ENCODE measurements at places on chromosomes 16 and 17.

DNA sequence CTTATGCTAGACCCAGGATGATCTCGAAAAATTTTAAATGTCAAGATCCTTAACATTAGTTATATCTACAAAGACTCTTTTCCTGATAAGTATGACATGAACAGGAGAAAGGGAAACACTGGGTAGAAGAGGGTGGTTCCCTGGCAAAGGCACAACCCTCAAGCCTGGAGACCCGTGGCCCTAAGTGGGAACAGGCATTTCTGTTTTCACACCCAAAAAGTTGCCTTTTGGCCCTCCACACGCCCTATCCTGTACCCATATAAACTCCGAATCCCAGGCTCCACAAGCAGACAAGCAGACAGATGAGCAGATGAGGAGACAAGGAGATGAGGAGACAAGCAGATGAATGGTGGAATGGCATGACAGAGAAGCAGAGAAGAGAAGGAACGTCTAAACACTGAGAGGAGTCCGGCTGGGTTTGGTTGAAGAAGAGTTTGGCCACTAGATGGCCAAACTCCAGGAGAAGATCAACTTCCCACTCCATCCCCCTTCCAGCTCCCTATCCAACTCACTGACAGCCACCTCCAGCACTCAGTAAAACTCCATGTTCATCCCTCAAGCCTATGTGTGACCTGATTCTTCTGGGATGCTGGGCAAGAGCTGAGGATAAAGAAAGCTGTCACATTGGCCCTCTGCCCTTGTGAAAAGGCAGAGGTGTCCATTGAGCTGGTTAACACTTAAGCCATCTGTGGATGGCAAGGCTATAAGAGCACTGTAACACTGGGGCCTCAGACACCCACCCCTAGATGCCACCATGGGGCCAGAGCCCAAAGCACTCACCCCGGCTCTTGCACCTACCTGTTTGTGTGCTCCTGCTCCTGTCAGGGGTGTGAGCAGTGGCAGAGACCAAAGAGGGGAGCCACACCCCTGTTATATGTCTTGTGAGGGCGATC, 139.6 kb upstream of the FAM20A start:
- DNase-seq = no peak

- peak; percentile 83 for DNase-seq
Observed at GRCh38 chr16:8863594-8864424, 5.0 kb downstream of the CARHSP1 start.

- DNase-seq = no peak
Observed at GRCh38 chr16:54616610-54617009, 314.1 kb upstream of the IRX5 start.

DNA sequence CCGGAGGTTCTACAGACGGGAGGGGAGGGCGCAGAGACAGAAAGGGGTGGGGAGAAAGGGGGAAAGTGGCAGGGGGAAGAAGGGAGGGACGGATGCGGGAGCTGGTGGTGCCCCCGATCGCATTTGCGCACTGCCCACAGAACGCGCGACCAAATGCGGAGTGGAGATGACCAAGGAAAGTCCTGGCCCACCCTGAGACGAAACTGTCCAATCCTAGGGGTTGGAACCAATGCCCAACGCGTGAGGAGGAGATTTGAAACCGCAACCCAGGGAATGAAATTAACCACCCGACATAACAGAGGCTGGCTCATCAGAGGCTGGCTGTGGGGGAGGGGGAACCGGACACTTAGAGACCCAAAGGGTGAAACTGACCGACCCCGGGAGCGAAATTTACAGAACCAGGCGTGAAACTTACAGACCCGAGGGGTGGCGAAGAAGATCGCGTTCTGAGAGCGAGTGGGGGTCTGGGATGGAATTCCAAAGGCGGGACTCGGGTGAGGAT, 1.4 kb downstream of the HES7 start:
- peak; percentile 30 for DNase-seq

GRCh38 chr16:85785927-85786326, 13.4 kb downstream of the EMC8 start:
- DNase-seq = no peak

- no peak for DNase-seq
Observed at GRCh38 chr17:65374966-65375365, 186.5 kb downstream of the AXIN2 start.

GRCh38 chr16:11170696-11171447, 85.1 kb downstream of the SOCS1 start:
- DNase-seq = no peak

DNA sequence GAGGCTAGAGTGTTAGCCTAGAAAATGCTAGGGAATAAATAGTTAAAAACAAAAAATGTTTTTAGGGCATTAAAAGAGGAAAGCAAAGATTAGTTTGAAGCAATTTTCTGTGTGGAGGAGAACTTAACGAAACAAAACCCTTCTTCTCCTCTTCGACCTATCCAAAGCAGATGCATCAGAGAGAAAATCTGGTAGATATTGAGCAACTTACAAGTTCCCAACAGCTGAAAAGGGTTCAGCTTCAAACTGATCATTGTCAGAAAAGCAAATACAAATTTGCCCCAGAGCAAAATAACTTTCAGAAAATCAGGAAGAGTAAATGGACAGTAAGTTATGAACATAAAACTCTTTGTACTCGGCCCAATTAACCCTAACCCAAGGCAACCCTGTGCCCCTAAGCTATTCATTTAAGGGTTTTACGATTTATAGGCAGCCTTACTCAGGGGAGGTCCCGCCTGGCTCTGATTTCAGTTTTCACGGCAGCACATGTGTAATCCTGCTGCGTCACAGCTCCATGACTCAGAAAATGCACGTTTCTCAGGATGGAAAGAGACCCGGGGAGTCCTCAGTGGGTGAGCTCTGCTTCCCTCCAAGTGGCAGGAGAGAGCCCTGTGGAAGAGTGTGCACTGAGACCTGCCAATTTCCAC, 405.7 kb upstream of the SALL1 start:
- DNase-seq = no peak

GRCh38 chr17:67449845-67450755, 73.0 kb downstream of the PITPNC1 start:
- no peak for DNase-seq

- no peak for DNase-seq
Observed at GRCh38 chr16:75011634-75012307, 12.9 kb downstream of the ZNRF1 start.

DNA sequence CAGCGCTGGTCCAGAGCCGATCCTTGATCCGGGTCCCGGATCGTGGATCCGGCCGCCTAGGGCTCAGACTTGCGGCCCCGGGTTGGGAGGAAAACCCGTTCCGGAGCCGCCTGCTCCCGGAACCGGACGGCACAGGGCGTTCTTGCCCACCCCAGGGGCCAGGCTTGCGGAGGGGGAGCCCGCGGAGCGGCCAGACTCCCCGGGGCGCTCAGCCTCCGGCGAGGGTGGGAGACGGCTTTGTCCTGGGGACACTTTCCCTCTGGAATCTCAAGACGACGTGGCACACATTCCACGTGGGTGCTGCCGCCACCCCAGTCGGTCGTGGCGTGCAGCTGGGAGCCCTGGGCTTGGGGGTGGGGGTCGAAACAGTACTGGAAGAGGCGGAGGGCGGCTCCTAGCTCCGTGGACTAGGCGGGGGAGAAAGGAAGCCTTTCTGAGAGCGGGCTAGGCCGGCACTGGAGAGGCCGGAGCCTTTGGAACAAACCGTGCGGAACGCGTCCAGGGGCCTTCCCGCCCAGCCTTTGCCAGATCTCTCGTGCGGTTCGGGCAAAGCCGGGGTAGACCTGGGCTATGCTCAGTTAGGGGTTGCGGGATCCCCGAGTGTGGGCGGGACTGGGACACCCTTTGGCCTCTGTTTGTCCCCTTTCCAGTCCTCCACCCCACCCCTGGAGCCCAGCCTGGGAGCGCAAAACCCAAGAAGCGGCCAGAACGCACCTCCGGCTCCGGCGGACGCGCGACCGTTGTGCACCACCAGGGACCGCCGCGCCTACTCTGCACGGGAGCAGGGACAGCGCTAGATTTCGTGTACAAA, 26.5 kb downstream of the SREBF1 start:
- peak; percentile 70 for DNase-seq

DNA sequence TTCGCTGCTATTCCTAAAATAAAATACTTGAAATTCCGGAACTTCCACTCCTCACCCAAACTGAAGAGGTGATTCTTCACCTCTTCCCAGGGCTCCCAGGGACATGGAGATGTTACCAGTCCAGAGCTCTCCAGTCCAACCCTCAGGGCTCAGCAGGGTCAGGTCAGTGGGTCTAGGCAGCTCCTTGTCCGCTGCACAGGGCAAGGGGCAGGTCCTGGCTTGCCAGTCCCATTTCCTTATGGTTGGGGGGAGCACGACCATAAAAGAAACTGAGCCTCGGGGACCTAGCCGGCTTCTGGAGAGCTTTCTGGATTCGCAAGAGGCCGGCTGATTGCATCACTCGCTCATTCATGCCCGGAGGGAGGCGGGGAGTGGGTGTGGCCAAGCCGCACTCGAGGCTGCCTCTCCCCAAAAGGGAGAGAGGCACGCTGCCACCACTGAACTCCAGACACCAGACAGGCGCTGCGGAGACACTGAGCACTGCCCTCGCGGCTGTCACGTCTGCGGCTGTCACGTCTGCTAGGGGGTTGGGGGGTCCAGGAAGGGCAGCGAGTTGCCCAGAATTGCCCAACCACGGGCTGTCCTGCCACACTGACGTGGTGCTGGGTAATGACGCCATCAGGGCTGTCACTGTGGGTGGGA, 15.8 kb downstream of the SLC7A5 start:
- peak; percentile 95 for DNase-seq

DNA sequence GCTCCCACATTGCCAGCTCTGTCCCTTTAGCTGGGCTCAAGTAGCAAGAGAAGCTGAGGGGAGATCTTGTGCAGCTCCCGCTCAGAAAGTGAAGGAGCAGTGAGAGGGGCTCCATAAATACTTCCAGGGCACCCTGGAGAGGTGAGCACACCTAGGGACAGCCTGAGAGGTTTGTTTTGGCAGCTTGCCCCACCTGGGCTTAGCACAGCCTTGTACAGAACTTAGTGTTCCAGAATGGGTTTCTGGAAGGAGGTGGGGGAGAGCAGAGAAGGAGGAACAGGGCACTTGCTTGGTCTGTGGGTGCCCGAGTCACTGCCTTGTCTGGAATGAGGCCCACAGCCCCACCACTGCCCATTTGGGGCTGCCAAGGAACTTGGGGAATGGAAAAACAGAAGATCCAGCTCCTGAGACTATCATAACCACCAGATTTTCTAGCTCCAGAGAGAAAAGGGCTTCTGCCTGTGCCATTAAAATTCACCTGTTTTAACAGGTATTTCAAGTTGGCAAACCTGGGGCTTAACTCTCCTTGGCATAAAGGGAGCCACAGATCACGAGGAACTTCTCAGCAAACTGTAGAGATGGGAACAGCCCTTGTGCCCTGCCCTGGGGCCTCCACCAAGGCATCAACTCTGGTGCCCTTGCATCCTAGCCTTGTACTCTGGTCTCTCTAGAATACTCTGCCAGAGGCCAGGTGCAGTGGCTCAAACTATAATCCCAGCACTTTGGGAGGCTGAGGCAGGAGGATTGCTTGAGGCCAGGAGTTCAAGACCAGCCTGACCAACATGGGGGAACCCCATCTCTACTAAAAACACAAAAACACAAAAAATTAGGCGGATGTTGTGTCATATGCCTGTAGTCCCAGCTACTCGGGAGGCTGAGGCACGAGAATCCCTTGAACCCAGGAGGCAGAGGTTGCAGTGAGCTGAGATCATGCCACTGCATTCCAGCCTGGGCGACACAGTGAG, 1.9 kb downstream of the PRR15L start:
- no peak for DNase-seq

DNA sequence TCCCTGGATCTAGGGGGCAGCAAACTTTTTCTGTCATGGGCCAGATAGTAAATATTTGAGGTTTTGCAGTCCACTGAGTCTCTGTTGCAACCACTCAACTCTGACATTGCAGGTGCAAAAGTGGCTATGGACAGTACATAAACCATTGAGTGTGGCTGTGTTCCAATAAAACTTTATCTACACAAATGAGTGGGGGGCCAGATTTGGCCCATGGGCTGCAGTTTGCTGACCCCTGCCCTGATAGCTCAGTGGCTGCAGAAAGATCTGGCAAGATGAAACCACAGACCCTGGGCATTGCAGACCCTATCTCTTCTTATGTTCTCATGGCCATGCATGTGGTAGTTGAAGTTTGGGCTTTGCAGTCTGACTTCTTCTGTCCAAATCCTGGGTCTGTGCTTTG, 440.5 kb downstream of the SLC39A11 start:
- DNase-seq = no peak

DNA sequence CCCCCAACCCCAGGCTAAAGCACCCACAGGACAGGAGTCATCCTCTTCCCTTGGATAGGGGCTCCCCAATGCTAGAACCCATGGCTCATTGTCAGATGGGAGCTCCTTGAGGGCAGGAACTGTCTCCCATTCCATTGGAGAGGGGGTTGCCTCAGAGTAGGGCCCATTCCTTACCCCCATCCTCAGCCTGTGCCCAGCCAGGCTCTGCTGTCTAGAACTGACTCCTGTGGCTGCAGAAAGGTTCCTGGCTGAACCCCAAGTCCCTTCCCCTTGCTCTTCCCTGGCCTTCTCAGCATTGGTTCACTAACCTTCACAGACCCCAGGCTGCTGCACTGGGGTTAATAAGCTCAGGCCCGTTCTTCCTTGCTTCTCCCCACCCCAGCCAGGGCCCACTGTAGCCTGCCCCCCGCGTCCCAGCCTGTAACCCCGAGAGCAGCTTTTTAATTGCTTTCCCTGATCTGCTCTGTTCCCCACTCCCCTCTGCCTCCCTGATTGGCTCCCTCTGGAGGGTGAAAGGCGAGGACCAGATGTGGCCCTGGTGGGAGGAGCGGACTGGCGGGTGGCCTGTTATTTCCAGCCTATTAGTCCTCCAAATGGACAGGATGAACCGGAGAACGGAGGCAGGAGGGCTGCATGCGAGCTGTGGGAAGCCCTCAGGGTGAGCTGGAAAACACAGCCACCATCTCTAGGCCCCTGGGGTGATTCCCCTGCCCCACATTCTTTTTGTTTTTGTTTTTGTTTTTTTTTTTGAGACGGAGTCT, 6.0 kb upstream of the GFAP start:
- DNase-seq = no peak

- no peak for DNase-seq
Observed at GRCh38 chr16:2370721-2371120, 30.2 kb upstream of the ABCA3 start.

- no peak for DNase-seq
Observed at GRCh38 chr17:77598241-77598620, 360.3 kb upstream of the TNRC6C start.

- no peak for DNase-seq
Observed at GRCh38 chr16:82092711-82093110, 57.7 kb downstream of the HSD17B2 start.

- DNase-seq = no peak
Observed at GRCh38 chr17:79473876-79474440, 136.9 kb downstream of the RBFOX3 start.

- DNase-seq = no peak
Observed at GRCh38 chr16:27366687-27367460, 35.1 kb upstream of the IL21R start.

DNA sequence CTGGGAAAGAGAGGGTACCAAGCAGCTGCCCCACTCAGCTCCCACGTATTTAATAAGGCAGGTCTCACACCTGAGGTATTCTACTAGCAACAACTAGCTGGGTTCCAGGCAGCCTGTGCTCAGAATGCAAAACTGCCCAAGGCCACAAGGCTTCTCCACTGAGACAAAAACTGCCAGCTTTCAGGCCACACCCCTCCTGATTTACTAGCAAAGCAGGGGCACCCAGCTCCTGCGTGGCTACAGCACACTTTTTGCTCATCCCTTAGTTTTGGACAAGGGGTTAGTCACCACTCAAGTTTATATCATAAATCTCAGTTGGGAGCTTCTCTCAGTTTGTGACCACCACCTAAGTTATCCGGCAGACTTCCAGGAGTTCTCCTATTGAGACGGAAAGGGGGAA, 494.6 kb downstream of the CDH11 start:
- DNase-seq = no peak

GRCh38 chr16:24723663-24724062, 5.8 kb upstream of the TNRC6A start:
- no peak for DNase-seq

GRCh38 chr16:2905988-2906387, 5.7 kb upstream of the FLYWCH1 start:
- no peak for DNase-seq

Measured in large intestine (tissue), 12 donors.